Astrocyte (in vitro differentiated cells and primary cell): ENCODE measurements at places on chromosomes 1 and 21.

GRCh38 chr1:221695301-221695700 lies 46.6 kb downstream of the DUSP10 start:
- no peak overlapping the region for H3K4me3 ChIP-seq
- peaks cover 10% of the 10 kb centered on the region for H3K4me1 ChIP-seq
- peak; percentile 36 for DNase-seq
- H3K27me3 ChIP-seq = no peaks in the 10 kb centered on the region
- H3K27ac ChIP-seq = no peak overlapping the region

DNA sequence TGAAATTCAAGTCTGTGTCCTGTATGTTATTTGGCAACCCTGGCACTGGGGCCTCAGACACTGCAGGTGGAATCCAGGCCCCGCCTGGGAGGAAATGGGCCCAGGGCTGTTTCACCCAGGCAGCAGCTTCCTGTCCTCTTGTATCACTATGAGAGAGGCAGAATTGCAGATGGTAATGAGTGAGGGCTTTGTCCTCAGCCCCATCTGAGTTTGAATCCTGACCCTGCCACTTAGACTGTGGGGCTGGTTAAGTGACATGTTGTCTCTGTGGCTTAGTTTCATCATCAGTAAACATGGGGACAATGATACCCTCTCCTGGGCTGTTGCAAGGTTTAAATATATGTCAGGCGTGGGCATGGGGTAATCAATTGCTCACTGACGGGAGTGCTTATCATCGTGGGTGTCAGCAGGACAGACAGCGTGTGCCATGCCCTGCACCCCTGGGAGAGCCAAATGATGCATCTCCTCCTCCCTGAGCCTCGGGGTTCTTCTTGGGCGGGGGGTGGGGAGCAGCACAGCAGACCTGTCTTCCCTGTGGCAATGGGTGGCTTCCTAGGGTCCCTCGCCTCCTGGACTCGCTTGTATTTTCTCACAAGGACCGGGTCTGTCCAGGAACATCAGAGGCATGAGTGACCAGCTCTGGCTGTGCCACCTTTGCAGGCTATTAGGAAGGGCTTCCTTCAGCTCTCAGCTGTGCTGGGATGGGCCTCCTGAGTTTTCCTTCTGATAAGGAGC lies 42.1 kb downstream of the ARHGEF10L start:
- peaks cover 8% of the 10 kb centered on the region for H3K4me1 ChIP-seq
- H3K36me3 ChIP-seq = no peaks in the 10 kb centered on the region
- H3K27me3 ChIP-seq = no peaks in the 10 kb centered on the region
- H3K4me3 ChIP-seq = no peak overlapping the region

- H3K27me3 ChIP-seq = peaks cover 13% of the 10 kb centered on the region
- DNase-seq = peak; percentile 41
- no peak overlapping the region for H3K27ac ChIP-seq
- peaks cover 4% of the 10 kb centered on the region for H3K4me1 ChIP-seq
- no peak overlapping the region for H3K4me3 ChIP-seq
Observed at GRCh38 chr1:205913451-205914154, 29.7 kb downstream of the SLC26A9 start.

GRCh38 chr1:167488786-167489185 lies 29.5 kb downstream of the CD247 start:
- peaks cover 5% of the 10 kb centered on the region for H3K27me3 ChIP-seq
- no peaks in the 10 kb centered on the region for H3K36me3 ChIP-seq
- no peak for DNase-seq
- H3K4me1 ChIP-seq = no peaks in the 10 kb centered on the region

DNA sequence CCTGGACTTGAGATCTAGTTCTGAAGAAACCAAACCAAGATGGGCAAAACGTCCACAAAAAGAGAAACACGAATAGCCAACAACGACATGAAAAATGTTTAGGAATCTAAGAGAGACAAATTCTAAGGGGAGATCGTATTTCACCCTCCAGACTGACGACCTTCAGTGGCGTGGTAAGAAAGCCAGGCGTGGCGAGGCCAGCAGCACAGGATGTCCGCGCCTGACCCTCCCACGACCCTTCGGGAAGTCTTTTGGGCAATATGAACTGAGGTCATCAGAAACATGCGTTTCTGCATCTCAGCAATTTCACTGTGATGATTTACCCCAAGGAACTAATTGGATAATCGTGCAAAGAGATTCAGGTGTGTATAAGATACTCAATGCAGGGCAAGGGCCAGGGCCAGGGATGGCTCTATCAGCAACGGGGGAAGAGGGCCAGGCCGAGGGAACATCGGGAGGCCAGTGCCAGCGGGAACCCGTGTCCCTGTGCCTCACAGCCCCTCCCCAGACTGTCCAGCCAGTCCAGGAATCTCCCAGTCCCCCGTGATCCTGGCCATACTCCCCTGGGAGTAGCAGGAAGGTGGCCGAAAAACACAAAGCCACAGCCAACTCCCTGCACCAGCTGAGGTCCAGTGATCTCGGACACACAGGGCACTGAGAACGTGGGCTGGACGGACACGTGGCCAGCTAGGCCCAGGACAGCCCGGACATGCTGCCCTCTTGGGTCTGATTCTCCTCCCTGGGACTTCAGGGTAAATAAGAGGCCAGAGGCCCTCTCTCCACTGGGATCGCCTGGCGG lies 53.6 kb upstream of the ADARB1 start:
- no peaks in the 10 kb centered on the region for H3K27me3 ChIP-seq
- H3K36me3 ChIP-seq = no peaks in the 10 kb centered on the region
- DNase-seq = no peak
- H3K4me1 ChIP-seq = peaks cover 20% of the 10 kb centered on the region

DNA sequence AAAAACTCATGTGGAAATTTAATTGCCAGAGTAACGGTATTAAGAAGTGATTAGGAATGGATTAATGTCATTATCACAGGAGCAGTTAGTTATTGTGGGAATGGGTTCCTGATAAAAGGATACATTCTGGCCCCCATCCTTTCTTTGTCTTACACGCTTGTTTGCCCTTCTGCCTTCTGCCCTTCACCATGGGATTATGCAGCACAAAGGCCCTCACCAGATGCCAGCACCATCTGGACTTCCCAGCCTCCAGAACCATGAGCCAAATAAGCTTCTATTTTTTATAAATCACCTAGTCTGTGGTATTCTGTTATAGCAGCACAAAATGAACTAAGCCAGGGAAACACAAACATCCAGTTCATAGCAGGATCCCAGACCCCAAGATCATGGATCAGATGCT lies 33.9 kb upstream of the POU2F1 start:
- no peaks in the 10 kb centered on the region for H3K36me3 ChIP-seq
- no peak overlapping the region for H3K4me3 ChIP-seq
- no peaks in the 10 kb centered on the region for H3K27me3 ChIP-seq
- H3K4me1 ChIP-seq = no peaks in the 10 kb centered on the region

GRCh38 chr1:171994293-171994692 lies 153.0 kb downstream of the DNM3 start:
- no peak for DNase-seq
- H3K36me3 ChIP-seq = no peaks in the 10 kb centered on the region
- H3K27me3 ChIP-seq = no peaks in the 10 kb centered on the region
- no peak overlapping the region for H3K27ac ChIP-seq

GRCh38 chr1:62110198-62110817 lies 84.3 kb upstream of the L1TD1 start:
- DNase-seq = no peak
- no peak overlapping the region for H3K27ac ChIP-seq
- no peaks in the 10 kb centered on the region for H3K27me3 ChIP-seq
- no peak overlapping the region for H3K4me3 ChIP-seq
- H3K36me3 ChIP-seq = no peaks in the 10 kb centered on the region
- no peaks in the 10 kb centered on the region for H3K4me1 ChIP-seq

DNA sequence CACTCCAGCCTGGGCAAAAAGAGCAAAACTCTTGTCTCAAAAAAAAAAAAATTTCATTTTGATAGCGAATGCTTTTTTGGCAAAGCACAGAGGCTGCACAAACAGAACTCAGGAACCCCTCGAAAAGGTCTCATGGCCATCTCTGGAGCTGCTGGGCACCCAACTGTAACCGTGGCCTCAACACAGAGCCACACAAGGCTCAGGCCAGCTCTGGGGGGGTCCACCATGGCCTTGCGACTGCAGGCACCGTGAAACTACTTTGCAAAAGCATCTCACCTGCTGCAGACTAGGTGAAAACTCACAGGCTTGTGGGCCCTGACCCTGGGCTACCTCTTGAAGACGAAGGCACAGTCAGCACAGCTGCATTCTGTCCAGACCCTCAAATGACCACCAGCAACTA lies 16.1 kb upstream of the TMEM240 start:
- H3K4me3 ChIP-seq = no peak overlapping the region
- no peaks in the 10 kb centered on the region for H3K27me3 ChIP-seq
- DNase-seq = no peak
- H3K27ac ChIP-seq = no peak overlapping the region

DNA sequence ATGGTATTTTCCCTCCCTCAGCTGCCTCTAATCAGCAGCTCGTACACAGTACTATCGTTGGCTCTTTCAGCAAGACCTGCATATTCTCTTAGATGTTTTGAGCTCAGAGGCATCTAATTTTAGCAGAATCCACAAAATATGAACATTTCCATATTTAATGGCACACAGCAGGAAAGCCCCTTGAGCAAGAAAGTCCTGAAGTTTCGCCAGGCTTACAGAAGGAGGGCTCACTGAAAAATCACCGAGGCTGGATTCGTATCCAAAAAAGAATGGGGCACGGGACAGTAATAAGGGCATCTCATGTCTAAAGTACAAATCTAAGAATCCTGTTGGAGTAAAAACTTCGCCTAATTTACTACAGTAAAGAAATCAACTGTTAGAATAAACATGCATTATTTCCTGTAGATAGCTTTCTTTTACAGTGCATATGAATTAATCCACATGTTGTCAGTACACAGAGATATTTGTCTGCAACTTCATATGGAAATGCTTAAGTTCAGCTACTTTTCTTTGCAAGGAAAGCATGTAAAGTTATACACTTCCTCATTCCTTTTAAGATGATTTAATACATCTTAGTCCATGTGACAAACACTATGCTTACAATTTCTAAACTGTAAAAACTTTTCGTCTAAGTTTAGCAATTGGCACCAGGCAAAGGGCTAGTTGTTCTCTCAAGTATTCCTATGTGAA lies 1205.3 kb upstream of the ADGRL4 start:
- no peaks in the 10 kb centered on the region for H3K36me3 ChIP-seq
- no peak for DNase-seq

DNA sequence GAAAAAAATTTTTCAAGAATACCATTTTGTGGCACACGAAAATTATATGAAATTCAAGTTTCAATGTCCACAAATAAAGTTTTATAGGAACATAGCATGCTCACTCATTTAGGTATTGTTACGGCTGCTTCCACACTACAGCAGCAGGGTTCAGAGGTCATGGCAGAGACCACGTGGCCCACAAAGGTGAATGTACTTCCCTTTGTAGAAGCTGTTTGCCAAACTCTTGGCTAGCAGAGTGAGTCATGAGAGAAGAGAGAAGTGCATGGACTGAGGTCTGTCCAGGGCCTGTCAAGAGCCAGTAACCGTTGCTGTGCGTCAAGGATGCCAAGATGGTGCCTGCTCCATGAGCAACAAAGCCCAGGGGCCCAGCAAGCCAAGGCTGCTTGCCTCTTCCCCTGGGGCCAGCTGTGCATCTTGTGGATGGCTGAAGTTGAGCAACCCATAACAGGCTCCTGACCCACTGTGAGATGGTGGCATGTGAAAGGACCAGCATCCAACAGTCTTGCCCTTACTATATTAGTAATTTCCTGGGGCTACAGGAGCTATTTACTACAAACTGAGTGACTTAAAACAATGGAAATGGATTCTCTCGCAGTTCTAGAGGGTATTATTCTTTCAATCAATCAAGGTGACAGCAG lies 64.8 kb upstream of the ATP5PO start:
- H3K4me1 ChIP-seq = peaks cover 21% of the 10 kb centered on the region
- H3K27me3 ChIP-seq = no peaks in the 10 kb centered on the region
- no peak for DNase-seq
- H3K4me3 ChIP-seq = no peak overlapping the region
- no peaks in the 10 kb centered on the region for H3K36me3 ChIP-seq

GRCh38 chr1:232591344-232591743 lies 38.6 kb downstream of the SIPA1L2 start:
- no peak overlapping the region for H3K27ac ChIP-seq
- H3K27me3 ChIP-seq = no peaks in the 10 kb centered on the region
- DNase-seq = no peak
- peaks cover 4% of the 10 kb centered on the region for H3K4me1 ChIP-seq
- no peak overlapping the region for H3K4me3 ChIP-seq
- H3K36me3 ChIP-seq = no peaks in the 10 kb centered on the region

DNA sequence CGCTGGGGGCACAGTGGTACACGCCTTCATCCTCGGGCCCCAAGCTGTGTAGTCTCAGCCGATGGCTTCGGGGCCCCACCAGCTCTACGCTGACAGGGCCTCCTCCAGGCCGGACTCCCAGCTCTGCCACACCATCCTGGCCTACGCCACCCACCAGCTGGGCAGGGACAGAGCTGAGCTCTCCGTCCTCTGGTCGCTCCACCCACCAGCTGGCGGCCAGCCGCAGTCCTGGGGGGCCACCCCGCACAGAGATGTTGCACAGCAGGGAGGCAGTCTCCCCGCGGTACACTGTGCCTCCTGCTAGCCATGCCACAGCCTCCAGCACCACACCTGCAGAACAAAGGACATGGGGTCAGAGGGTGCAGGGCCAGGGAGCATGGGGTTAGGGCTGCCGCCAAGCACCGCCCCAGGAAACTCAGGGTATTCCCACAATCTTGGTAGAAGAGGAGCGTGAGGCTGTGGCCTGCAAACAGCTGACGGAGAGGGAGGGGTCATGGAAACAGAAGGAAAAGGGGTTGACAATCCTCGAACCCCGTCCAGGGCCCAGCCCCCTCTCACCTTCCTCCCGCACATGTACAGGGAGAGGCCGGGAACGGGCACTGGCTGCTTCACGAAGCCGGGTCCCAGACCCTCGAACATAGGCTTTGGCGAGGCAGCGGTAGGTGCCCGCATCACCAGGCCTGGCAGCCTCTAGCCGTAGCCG lies 5.9 kb downstream of the IGSF8 start:
- H3K4me3 ChIP-seq = no peak overlapping the region
- H3K4me1 ChIP-seq = no peaks in the 10 kb centered on the region
- H3K27ac ChIP-seq = no peak overlapping the region
- no peaks in the 10 kb centered on the region for H3K36me3 ChIP-seq
- H3K27me3 ChIP-seq = no peaks in the 10 kb centered on the region
- no peak for DNase-seq

DNA sequence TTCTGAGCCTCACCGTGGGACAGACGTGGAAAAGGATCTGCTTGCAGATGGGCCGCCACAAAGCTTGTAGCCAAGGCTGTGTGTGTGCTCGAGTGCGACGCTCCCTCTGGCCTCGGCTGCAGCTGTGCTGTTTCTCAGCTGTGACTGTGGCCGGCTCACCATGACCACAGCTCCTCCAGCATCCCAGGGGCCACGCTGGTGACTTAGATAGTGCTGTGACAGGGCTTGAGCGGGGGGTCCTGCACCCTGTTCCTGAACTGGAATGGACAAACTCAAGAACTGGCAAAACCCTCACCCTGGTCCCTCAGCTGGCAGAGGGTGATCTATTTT lies 17.4 kb upstream of the ACTRT2 start:
- H3K27me3 ChIP-seq = no peaks in the 10 kb centered on the region
- H3K4me1 ChIP-seq = no peaks in the 10 kb centered on the region
- H3K27ac ChIP-seq = no peak overlapping the region
